ENCODE measurements at places on chromosomes 4 and X.

- peak; percentile 86 for DNase-seq
Observed at GRCh38 chrX:123859409-123859845, 426 bp upstream of the XIAP start.

- no peak for DNase-seq
Observed at GRCh38 chr4:20368926-20369325, 117.2 kb downstream of the SLIT2 start.

DNA sequence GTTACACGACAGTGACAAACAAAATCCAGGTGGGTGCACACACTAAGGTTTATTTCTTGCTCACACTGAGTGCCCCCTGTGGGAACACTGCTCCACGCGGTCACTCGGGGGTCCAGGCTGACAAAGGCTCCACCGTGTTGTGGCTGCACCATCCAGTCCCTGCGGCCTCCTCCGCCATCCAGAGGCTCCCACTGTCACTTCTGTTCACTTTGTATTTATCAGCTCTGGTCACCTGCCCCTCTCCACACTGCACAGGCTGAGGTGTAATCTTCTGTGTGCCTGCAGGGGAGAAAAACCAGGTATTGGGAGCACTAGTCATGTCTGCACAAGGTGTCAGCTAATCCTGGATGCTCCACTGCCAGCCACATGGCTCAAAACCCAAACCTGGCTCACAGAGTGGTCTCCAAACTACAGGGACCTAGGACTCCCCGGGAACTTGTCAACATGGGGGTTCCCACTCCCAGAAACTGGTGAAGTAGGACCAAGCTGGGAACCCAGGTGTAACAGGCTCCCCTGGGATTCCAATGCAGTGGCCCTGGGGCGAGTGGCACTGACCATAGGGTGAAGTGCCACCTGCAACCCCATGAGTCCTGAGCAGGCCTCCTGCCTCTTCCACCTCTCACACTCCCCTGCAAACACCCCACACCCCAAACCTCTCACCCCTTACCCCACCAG lies 25.5 kb downstream of the HMX1 start:
- DNase-seq: peak; percentile 59

- no peak for DNase-seq
Observed at GRCh38 chrX:122188751-122189150, 995.3 kb upstream of the GRIA3 start.

- no peak for DNase-seq
Observed at GRCh38 chr4:151093203-151093602, 6.2 kb upstream of the RPS3A start.

DNA sequence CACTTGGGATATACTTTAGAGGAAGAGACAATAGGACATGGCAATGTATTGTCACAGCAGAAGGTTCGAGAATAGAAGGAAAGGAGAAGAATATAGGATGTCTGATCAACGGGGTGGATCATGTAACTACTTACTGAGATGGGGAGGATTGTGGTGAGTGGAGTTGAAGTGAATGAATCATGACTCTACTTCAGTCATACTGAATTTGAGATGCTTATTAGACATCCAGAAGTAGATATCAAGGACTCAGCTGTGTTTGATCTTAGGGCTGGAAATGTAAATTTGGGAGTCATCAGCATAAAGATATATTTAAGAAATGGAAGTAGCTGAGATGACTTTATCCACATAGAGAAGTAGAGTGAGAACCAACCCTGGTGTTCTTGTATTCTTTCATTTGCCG lies 29.1 kb upstream of the DHX15 start:
- no peak for DNase-seq

DNA sequence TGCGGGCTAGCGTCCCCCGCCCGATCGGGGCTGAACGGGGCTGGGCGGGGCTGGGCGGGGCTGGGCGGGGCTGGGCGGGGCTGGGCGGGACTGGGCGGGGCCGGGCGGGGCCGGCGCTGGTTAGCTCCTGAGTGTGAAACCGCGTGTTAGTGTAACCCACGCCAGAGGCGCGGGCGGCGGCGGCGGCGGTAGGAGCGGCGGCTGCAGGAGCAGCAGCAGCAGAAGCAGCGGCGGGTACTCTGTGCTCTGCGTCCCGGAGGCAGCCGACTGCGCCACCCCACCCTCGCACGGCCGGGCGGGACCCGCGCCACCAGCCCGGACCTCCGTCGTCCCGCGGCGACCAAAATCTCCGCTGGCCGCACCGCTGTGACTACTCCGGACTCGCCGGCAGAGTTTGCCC lies 128.1 kb downstream of the LAS1L start:
- DNase-seq: no peak

GRCh38 chrX:105269386-105269785 lies 48.9 kb upstream of the TEX13A start:
- DNase-seq: no peak

DNA sequence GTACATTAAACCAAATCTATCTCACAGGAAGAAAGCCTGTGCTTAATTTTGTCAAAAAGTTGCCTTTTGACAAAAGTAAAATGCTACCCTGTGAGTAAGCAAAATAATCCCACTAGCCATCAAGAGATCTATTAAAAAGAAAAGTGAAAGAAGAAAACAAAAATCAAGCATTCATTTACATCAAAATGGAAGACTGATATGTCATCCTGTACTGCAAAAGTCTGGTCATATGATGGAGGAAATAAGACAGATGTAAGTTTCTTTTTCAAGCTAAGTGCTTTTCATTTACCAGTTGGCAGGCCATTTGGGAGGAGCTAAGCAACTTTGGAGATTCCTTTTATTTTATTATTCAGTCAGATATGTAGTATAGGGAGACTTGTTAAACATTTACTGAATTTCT lies 387.4 kb downstream of the SPOCK3 start:
- DNase-seq: no peak

DNA sequence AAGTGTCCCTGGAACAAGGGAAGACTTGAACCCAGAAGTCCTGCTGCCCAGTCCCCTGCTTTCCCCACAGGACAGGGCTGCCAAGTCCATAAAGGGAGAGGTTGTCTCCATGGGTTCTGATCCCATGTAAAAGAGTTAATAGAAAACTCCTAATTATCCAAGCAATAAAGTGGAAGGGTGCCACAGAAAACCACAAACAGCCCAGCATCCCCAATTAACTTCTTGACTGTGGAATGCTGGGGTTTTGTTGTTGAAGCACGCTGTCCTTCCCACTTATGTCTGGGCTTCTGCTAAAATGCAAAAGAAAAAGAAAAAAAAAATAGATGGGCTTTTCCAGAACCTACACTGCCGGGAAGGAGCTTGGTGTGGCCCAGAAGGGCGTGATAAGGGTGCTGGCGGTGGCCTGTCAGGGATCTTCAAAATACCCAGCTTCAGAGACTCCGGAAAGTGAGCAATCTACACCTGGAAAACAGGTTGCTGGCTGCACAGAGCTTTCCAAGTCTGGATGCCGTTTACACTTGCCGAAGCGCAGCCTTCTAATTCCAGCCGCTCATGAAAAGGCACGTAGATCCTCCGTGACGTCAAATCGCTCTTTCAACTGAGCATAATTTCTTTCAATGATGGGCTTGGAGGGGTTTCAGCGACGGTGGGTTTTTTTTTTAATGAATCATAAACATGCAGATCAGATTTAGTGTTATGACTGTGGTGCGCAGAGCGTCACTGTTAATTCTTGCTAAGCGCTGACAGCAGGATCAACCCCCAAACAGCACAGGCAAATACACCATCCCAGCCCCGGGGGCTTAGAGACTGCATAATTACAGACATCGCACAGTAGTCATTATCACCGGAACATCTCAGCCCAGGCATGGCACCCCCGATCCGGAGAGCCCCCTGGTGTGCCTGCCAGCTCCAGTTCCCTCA lies 197.6 kb downstream of the BCOR start:
- no peak for DNase-seq

GRCh38 chr4:138789796-138790195 lies 225.8 kb upstream of the NOCT start:
- DNase-seq: no peak

GRCh38 chr4:159856451-159856850 lies 753.6 kb downstream of the RAPGEF2 start:
- no peak for DNase-seq

- no peak for DNase-seq
Observed at GRCh38 chrX:65196758-65197360, 220.6 kb upstream of the ZC4H2 start.

Data from activated effector memory CD4-positive, alpha-beta T cell treated with anti-CD3 and anti-CD28 coated beads, Interleukin-2, amount 50 U/mL, for 16 hours (primary cell).